ENCODE measurements at places on chromosomes 7 and 10.

DNA sequence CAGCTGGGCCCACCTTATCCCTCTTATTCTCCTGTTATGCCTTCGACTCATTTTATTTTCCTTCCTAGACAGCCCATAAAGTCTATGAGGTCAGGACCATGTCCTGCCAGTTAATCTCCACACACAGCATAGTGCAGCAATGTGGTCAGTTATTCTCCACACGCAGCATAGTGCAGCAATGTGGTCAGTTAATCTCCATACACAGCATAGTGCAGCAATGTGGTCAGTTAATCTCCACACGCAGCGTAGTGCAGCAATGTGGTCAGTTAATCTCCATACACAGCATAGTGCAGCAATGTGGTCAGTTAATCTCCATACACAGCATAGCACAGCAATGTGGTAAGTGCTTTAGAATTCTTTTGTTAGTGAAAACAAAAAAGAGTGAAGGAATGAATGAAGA is 77.8 kb downstream of the TEX36 start:
- DNase-seq: no peak

DNA sequence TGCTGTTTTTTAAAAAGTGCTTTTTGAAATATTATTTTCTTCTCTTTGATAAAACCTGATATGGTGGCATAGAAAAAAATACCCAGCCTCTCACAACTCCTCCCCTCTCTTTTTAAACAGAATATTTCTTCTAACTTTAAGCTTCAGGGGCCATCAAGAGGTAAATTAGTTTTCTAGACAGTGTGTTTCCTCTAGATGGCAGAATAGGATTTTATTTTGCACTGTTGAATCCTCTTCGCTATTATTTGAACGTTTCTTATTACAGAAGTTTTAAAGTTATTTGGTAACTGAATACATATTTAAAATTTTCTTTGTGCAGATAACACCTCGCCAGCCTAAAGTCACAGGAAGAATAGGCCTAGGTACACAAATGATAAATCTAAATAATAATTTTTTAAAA is 30.3 kb downstream of the ARL5B start:
- DNase-seq: no peak

DNA sequence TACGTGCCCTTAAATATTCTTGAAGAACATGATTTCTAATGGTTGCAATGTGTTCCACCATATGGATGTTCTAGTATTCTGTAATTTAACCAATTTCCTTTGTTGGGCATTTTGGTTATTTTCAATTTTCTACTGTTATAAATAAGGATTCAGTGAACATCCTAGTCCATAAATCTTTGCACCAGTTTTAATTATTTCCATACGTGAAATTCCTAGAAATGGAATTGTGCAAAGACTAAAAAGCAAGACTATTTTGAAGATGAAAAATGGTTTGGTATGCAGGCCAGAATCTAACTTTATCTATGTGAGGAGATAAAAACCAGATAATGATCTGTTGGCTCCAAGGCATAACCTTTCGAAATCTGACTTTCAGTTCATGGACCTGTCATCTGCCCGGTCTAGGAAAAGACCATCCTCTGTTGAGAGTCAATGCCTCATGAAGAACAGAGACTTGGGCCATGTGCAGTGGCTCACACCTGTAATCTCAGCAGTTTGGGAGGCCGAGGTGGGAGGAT is 633.2 kb upstream of the NRP1 start:
- no peak for DNase-seq

DNA sequence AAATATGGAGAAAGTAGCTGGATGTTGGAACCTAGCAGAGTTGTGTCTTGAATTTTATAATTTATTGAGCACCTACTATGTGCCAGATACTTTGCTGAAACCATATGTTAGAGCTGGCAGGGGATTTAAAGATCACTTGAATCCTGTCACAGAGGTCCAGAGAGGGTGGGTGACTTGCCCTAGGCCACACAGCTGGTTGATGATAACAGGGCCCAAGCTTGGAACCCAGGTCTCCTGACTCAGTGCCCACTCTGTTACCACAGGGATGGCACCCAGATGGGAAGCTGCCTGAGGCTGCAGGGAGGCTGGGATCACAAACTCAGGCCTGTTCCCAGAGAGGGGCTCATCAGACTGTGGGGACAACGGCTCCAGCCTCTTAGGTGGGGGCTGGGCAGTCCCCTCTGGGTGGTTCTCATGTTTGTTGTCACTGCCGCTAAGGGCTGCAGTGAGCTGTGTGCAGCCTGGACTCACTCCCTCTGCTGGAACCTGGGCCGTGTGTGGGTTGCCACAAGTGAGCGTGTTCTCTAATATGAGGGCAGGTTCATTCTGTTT is 18.6 kb downstream of the GOLGA7B start:
- DNase-seq: no peak

DNA sequence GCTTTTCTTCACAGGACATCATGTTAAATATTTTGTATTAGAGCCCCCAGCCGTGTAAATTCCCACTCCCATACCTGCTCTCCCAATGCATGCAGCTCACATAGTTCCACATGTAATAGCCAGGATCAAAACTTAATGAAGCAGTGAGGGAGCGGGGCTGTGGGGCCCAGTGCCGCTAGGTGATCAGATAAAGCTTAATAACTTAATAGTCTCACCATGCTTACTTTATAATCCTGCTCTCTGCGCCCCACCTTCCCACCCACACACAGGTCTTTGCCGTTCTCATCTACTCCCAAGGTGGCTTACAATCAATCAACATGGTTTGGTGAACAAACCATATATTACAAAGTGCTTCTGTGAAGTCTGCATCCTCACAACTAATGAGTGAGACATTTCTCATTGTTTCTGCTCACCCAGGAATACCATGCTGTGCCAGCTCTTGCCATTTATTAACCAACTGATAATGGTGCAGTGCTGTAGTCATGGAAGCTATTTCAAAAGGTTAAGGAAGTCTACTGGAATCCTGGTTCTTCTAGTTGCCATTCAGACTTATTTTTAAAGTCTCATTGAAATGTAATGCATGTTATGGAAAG is 156.4 kb downstream of the CTTNBP2 start:
- DNase-seq: no peak

DNA sequence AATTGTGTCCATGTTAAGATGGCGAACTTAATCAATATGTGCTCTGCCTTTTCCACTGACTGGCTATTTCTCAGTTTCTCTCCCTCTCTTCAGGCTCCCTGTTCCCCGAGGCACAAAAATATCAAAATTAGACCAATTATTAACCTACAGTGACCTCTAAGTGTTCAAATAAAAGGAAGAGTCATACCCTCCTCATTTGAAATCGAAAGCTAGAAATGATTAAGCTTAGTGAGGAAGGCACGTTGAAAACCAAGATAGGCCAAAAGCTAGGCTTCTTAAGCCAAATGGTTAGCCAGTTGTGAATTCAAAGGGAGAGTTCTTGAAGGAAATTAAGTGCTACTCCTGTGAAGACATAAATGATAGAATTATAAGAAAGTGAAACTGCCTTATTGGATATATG is 81.1 kb upstream of the MBL2 start:
- no peak for DNase-seq

Measured in nephron progenitor cell (in vitro differentiated cells).